ENCODE measurements at places on chromosomes 5 and 9. TPM values are rescaled to one million over a fixed set of nuclear protein-coding genes. Genes with fewer than 3 reads are reported as not detected.

The FOXD4L4 gene
- polyA plus RNA-seq: not detected

The CER1 gene
- polyA plus RNA-seq: not detected

The GARIN3 gene
- polyA plus RNA-seq: not detected

The PAPPA gene
- not detected for polyA plus RNA-seq

The FRRS1L gene
- 0.89 TPM for polyA plus RNA-seq

The GABRA1 gene
- polyA plus RNA-seq: 0.32 TPM

The PRDM9 gene
- not detected for polyA plus RNA-seq

The ZNF366 gene
- 2.9 TPM for polyA plus RNA-seq

The TCF7 gene
- polyA plus RNA-seq: 1.9 TPM

The PAEP gene
- polyA plus RNA-seq: 13.0 TPM

The SURF2 gene
- polyA plus RNA-seq: 18.1 TPM
